HTR-8/SVneo (cell line): ENCODE measurements at places on chromosomes 6 and 20.

DNA sequence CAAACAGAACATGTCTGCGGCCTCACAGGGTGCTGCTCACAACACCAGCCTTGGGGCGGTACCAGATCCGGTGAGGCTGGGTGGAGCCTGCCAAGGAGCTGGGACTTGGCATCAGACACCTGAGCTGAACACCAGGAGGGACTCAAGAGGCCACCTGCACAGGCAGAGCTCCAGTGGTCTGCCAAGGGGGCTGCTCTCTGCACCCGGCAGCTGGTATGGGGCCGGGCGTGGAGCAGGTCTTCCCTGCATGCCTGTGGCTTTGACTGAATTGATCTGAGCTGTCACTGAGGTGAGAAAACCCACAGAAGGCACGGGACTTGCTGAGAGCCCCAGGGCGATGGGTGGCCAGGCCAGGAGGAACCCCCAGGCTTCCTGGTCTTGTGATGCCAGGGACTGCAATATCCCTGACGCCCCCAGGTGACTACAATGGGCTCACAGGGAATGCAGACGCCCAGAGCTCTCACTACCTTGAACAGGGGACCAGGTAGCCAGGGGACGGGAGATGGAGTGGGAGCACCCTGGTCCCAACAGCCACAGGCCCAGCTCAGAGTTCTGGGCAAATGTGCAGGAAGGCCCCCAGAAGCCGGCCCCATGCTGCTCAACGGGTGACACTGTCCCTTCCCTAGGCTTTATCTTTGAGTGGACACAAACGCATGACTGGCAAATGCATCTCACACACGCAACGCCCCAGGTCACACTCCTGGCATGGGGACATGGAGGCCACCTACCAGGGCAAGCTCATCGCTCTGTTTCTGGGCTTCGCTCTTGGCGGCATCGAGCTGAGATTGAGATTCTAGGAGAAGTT lies 48.2 kb downstream of the DSTN start:
- DNase-seq: no peak

- DNase-seq: no peak
Observed at GRCh38 chr6:109791301-109791700, 100.2 kb downstream of the FIG4 start.

DNA sequence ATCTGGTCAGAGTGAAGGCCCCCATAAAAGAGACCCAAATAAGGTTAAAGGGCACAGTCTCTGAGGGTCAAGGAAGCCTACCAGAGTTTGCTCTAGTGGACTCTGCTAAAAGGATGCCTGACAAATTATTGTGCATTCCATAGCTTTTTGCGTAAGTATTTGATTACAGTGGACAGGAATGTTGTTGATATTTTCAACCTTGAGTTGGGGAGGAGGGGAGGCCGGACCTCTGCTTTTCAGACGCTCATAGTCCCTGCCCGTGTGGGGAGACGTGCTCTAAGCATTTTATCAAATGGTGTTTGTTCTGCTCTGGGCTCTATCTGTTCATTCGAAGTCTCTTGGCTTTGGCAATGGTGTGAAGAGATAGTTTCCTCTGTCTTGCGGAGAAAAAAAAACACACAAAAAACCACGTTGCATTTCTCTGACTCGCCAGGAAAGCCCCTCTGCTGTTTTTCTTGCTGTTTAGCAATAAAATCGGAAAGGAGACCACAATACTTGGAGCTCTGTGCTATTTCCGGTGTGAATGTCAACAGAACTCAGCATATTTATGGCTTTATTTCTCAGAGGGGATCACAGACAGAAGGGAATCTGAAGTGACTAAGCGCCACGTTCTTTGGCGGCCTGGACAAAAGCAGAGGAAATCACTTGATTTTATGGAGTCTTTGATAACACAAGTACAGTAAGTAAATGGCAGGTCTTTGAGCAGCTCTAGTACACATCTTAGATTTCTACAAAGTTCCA lies 159.8 kb downstream of the ZFP64 start:
- DNase-seq: peak; percentile 90

GRCh38 chr6:157056275-157056674 lies 267.0 kb downstream of the TMEM242 start:
- no peak for DNase-seq

DNA sequence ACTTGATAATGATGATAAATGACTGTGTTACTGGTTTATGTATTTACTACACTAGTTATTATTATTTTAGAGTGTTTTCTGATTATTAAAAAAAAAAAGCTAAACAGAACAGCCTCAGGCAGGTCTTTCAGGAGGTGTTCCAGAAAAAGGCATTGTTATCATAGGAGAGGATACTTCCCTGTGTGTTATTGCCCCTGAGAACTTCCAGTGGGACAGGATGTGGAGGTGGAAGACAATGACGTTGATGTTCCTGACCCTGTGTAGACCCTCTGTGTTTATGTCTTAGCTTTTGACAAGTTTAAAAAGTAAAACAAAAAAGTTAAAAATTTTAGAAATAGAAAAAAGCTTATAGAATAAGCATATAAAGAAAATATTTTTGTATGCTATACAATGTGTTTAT lies 49.1 kb downstream of the NCOA7 start:
- no peak for DNase-seq

GRCh38 chr6:85116475-85116874 lies 333.4 kb upstream of the NT5E start:
- DNase-seq: no peak

DNA sequence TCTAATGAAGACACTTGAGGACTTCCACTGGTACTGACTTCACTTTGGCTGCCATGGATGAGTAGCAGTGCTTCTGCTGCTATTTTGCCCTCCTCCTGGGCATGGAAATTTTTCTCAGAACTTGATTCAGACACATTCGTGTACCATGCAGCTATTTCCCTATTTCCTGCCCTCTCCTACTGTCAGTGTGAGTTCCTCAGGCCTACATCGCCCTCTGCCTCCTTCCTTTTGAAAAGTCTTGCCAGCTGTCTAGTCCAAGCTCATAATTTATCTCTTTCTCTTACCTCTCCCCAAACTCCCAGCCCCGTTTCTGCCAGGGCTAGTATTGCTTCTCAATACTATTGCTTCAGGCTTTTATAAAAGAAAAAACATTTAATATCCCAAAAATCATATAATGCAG lies 470.2 kb downstream of the ADGRB3 start:
- DNase-seq: peak; percentile 12

GRCh38 chr20:50651676-50652075 lies 39.7 kb downstream of the RIPOR3 start:
- DNase-seq: no peak

GRCh38 chr20:51712501-51713212 lies 55.5 kb downstream of the ATP9A start:
- DNase-seq: peak; percentile 90

GRCh38 chr6:135990439-135990838 lies 138.9 kb downstream of the PDE7B start:
- no peak for DNase-seq

DNA sequence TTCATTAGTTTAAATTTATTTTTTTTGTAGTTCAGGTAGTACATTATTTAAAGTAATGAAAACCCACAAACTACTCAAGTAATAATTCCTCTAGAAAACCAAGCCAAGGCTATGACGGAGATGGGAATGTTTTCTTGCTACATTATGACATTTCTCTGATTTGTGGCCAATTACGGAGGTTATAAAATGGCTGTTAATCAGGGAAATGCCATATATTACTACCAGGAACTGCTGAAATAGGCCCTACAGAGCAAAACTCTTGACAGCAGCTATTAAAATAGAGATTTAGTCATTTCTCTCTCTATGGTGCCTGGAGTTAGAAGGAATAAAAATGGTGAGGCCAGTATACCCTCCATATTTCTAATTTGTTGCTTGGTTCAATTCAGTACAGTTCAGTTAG lies 280.0 kb downstream of the ARHGAP18 start:
- no peak for DNase-seq

GRCh38 chr6:147806697-147807096 lies 298.2 kb downstream of the SAMD5 start:
- no peak for DNase-seq

- no peak for DNase-seq
Observed at GRCh38 chr6:47710295-47710694, 11.9 kb downstream of the ADGRF4 start.

GRCh38 chr6:133841176-133841575 lies 47.7 kb upstream of the TCF21 start:
- no peak for DNase-seq

DNA sequence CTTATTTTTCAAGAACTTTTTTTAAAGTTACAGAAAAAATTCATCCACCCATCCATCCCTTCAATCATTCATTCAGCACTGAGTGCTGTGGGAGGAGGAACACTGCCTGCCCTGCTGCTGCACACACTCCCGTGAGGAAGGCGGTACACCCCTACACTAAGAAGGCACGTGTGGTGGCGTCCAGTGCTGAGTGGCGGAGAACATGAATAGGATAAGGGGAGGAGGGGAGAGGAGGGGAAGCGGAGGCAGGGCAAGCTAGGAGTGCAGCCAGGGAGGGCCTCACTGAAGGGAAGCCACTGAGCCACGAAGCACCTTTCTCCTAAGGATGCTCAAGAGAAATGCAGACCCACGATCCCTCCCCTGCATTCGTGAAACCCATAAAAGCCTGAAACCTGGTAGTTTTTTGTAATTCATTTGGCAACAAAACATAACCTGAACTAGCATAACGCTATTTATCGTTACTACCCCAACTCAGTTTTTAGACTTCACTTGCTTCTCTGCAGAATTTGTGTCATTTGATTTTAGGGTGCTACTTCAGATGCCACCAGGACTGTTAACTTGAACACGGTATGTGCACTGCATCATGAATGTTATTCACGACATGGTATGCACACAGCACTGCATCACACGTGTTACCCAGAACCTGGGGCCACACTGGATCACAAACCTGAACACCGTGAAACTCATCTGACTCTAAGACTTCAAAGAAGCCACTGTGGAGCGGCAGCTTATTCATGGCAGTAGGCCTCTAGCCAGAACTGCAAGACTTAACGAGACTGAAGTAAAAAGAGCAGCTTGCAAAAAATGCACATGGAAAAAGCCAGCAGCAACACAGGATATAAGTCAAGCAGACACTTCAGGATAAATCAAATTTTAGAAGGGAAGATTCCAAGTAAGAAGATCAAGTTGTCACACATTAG lies 3.5 kb downstream of the RNASET2 start:
- no peak for DNase-seq

GRCh38 chr20:57968120-57968519 lies 258.3 kb upstream of the PMEPA1 start:
- DNase-seq: no peak

DNA sequence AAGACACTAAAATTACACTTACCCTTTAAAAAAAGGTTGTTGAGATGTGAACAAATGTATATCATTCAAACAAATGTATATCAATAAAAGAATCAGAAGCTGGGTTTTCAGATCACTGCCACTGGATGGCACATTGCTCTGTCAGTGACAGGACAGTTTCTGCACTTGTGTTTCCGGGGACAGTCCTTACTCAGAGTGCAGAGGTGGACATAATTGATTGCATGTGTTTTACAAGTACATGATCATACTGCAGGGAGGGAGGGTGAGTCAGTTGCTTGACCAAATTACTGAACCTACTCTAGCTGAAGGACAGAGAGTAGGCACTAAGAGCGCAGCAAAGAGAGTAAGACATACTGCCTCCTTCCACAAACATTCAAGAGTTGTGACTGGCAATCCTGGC lies 302.3 kb downstream of the TENT5A start:
- DNase-seq: no peak

DNA sequence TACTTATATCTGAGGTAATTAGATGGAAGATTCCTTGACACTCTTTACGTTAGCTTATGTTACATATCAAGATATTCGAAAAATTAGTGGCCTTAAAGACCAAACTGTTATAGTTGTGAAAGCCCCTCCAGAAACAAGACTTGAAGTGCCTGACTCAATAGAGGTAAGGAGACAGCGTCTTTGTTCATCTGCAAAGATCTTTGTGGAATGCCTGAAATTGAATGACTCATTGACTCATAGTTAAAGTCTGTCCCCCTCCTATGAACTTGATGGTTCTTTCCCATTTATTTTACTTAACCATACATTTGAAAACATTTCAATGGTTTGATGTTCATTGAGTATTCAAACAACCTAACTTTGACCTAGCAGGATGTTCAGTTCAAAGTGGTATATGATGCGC lies 47.6 kb upstream of the CDKAL1 start:
- DNase-seq: no peak

DNA sequence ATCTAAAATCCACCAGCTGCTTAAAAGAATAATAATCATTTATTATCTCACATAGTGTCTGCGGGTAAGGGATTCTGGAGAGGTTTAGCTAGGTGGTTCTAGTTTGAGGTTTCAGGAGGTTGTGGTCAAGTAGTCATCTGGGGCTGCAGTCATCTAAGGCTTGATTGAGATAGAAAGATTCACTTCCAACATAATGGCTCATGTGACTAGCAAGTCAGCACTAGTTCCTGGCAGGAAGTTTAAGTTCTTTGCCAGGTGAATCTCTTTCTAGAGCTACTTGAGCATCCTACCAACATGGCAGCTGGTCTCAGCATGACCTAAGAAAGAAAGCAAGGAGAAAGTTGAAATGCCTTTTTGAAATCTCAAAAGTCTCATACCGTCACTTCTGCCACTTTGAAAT lies 128.8 kb downstream of the EDN1 start:
- no peak for DNase-seq

DNA sequence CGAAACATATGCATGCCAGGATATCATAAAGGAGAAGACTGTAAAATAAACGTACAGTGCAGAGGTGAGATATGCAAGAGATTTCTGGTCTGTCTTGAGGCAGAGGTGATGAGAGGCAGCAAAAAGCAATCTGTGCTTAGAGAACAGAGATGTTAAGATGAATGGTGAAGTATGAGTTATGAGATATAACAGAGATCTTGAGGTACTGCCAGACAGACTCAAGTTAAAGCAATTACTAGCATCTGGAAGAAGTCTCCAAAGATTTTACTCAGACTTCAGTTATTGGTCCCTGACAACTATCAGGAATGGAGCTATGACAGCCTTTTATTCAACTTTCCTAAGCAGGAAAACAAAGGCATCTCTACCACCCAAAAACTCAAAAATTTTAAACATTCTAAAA lies 122.8 kb upstream of the DST start:
- no peak for DNase-seq

DNA sequence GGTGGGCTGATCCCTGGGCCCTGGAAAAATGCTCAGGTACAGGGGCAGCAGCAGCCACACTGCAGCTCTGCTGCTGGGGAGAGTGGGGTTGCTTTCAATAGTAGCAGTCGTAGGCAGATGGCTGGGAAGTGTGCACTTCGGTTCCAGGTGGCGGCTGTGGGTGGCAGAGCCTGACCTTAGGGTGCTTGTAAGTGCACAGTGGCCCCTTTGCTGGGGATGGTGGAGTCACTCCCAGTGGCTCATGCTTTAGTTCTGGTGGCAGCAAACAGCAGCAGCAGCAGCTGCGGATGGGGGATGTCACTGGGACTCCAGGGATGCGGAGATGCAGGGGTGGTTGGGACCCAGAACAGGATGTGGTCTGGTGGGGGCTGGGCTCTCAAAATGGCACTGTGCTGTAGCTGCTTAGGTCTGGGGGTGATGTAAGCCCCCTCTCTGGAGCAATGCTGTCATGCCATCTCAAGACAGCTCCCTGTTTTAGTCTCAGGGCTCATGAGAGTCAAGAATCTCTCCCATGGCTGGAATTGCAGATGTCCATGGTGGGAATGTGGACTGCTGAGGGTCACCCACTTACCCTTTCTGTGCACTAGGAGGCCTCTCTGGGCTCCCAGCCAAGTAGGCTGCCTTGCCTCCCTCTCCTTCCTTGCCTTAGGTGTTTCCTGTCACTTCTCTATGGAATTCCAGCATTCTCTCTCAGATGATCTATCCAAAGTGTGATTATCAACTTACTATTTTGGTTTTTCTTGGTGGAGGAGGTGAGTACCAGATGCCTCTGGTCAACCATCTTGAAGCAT lies 146.7 kb upstream of the SLC22A23 start:
- DNase-seq: no peak
